K562 (cell line): ENCODE measurements at places on chromosomes 4 and X. TPM values are rescaled to one million over a fixed set of nuclear protein-coding genes. Genes with fewer than 3 reads are reported as not detected.

Gene PARM1
- total RNA-seq = 0.07 and 0.09 TPM in 2 replicates

Gene EDA
- total RNA-seq = 0.36 and 0.40 TPM in 2 replicates

DNA sequence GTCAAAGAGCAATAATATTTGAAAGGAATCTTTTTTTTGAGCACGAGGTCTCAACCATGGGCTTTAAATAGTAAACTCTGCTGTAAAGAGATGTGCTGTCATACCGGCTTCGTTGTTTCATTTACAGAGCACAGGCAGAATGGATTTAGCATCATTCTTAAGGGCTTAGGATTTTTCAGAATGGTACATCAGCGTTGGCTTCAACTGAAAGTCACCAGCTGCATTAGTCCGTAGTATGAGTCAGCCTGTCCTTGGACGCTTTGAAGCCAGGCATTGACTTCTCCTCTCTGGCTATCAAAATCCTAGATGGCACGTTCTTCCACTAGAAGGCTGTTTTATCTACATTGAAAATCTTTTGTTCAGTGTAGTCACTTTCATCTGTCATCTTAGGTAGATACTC, 23.6 kb downstream of the COX18 start:
- DNase-seq = no peak
- no peak overlapping the region for H3K27ac ChIP-seq
- H3K4me3 ChIP-seq = no peak overlapping the region
- no peaks in the 10 kb centered on the region for H3K36me3 ChIP-seq

DNA sequence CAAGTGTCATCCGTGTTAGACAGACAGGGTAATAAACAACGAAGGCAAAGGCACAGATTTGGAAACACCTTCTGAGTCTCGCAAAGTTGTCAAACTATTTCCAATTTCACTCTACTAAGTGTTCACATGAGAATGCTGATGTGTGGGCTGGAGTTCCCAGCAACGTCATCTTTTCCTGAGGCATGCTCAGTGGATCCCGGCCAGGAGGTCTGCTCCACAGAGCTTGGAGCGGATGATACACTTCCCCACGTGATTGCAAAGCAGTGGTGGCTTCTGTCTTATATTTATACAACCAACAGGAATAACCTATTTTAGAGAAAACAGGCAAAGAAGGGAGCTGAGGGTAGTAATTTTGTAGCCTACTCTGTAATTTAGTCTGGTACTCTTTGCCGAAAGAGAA, 40.1 kb upstream of the PDK3 start:
- H3K36me3 ChIP-seq = no peaks in the 10 kb centered on the region
- H3K27me3 ChIP-seq = no peaks in the 10 kb centered on the region
- H3K4me1 ChIP-seq = no peaks in the 10 kb centered on the region
- DNase-seq = no peak
- no peak overlapping the region for H3K27ac ChIP-seq

Gene REST
- total RNA-seq = 23.2 and 24.0 TPM in 2 replicates

Gene CPE
- total RNA-seq = 0.16 and 0.22 TPM in 2 replicates

Gene FGA
- 2.5 and 3.4 TPM in 2 replicates for total RNA-seq

Gene MAMLD1
- 0.18 TPM in 1 of 2 replicates, not detected in the other for total RNA-seq
